ENCODE measurements at places on chromosomes 7 and 10. TPM values are rescaled to one million over a fixed set of nuclear protein-coding genes. Genes with fewer than 3 reads are reported as not detected.

DNA sequence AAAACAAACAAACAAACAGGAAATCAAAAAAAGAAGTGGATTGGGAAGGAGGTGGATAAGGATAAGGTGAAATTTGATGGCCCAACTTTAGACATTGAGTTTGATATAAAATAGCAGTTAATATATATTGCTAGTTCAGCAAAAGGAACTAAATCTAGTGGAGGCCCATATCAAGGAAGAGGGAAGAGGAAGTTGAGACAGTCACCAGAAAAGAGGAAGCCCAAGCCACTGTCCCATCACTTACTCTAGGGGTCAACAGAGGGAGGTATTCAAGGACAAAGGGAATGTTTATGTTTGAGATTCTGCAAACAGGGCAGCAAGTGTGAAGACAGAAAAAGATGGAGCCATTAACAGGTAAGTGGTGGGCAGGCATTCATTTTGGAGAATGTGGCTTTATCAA lies 3.7 kb downstream of the LAMTOR4 start:
- peaks cover 10% of the 10 kb centered on the region for H3K36me3 ChIP-seq
- H3K27me3 ChIP-seq = no peaks in the 10 kb centered on the region

Gene CPN1
- not detected for total RNA-seq

- no peak for DNase-seq
- H3K36me3 ChIP-seq = peaks cover 11% of the 10 kb centered on the region
- H3K4me1 ChIP-seq = peaks cover 21% of the 10 kb centered on the region
- H3K27me3 ChIP-seq = no peaks in the 10 kb centered on the region
- no peak overlapping the region for H3K27ac ChIP-seq
These were observed 3.1 kb downstream of the KLLN start for GRCh38 chr10:87860156-87860795.

Gene PAX4
- total RNA-seq = not detected

Gene FIGNL1
- total RNA-seq = 54.5 TPM

Gene PNLIP
- not detected for total RNA-seq

Data from activated T-cell treated with anti-CD3 and anti-CD28 coated beads, Interleukin-2, amount 50 U/mL, for 72 hours (primary cell).